Activated CD4-positive, alpha-beta T cell treated with anti-CD3 and anti-CD28 coated beads, Interleukin-2, amount 10 ng/mL, durations not matched to agents 7 days and 5 days (primary cell): ENCODE measurements at places on chromosomes 2 and 18.

DNA sequence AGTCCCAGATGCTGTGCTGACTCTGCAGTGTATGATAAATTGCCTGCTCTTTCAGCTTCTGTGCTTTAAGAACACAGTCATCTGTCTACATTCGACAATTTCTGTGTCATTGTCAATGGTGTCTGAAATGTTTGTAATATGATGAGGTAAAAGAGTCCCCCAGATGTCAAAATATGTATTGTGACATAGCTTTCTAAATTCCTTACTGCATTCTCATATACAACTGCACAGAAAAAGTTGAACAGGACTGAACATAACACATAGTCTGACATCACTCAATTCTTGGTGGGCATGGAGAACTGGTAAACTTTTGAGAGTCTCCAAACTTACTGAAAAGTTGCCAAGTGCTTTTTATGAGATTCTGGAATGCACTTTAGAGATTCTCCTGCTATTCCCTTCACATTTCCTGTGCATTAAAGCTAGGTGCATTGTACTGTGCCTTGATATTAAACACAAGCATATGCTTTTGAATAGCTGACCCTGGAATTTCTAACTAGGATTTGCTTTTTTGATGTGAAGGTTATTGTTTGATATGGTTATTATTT is 48.1 kb upstream of the ARHGAP28 start:
- DNase-seq, result no peak

- no peak for DNase-seq
Observed at GRCh38 chr2:153786016-153786415, 85.7 kb upstream of the GALNT13 start.

DNA sequence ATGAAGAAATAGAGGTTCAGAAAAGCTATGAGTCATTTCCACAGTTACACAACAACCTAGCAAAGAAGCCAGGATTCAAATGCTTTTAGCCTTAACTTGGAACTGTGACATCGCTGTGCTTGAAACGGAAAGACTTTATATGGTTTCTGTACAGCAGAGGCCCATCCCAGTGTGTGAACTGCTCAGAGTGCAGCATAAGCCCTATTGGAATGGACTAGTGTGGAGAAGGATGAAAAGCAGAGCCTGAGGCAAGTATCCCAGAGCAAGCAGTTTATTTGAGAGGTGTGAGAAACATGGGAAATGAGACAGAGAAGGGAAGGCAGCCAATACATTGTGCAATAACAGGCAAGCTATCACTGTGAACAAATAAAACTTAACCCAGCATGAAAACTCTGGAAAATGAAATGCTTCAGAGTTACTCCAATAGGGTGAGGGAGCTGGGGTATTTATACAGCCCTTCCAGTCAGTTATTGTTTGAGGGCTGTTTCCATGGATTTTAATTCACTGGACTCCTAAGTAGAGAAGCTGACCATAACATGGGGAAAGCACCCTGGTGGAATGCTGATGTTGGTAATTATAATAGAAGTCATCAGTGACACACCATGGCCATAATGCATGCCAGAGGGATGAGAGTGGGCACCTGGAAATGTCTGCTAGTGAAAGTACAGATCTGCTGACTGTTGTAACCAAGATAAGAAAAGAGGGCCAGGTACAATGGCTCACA is 254.0 kb upstream of the POU3F3 start:
- DNase-seq, result no peak

- DNase-seq, result no peak
Observed at GRCh38 chr2:95240556-95240955, 33.2 kb downstream of the ZNF892 start.

DNA sequence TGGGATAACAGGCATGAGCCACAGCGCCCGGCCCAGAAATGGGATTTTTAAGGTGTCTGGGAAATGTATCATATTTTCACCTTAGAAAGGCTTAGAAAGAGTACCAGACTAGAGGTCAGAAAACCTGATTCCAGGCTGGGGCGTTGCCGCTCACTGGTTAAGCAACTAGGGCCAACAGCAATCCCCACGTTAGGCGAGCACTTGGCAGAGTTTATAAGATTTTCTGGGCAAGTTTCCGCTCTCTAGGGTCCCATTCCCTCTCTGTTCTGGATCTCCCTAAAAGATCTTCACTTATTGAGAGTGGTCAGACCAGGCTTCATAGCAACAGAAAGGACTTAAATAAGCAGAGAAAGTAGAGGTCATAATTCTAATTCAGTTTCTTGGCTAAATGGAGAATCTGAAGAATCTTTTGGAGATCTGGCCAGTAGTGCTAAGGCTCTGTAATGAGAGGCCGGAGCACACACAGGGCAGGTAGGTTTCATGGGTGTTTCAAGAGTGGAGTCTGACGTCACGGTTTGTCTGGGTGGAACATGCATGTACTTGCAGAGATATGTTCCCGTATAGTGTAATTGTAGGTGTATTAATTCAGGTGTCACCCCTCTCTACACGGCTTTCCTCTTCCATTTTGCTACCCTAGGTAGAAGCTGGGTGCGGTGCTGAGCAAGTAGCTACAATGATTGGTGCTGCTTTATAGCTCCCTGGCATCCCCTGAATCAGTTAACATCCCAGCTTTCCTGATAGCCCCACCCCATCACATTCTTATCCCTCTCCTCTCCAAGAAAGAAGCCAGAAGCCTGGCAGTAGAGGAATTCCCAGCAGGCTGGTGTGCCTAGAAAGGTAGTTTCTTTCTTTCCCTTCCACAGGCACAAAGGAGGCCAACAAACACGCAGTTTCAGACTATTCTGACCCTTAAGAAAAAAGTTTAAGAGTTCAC is 4.4 kb upstream of the SMAD7 start:
- no peak for DNase-seq

- no peak for DNase-seq
Observed at GRCh38 chr18:27861539-27861938, 315.4 kb downstream of the CDH2 start.

- no peak for DNase-seq
Observed at GRCh38 chr2:173734797-173735196, 230.4 kb downstream of the SP3 start.

DNA sequence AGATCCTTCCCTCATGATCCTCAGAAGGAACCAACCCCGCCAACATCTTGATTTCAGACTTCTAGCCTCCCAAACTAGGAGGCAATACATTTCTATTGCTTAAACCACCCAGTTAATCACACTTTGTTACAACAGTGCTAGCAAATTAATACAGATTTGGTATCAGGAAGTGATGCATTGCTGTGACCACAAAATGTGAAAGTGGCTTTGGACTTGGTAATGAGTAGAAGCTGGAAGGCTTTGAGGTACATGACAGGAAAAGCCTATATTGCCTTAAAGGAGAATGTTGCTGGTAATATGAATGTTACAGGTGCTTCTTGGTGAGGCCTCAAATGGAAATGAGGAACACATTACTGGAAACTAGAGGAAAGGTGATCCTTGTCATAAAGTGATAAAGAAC is 260.3 kb downstream of the SATB2 start:
- no peak for DNase-seq

DNA sequence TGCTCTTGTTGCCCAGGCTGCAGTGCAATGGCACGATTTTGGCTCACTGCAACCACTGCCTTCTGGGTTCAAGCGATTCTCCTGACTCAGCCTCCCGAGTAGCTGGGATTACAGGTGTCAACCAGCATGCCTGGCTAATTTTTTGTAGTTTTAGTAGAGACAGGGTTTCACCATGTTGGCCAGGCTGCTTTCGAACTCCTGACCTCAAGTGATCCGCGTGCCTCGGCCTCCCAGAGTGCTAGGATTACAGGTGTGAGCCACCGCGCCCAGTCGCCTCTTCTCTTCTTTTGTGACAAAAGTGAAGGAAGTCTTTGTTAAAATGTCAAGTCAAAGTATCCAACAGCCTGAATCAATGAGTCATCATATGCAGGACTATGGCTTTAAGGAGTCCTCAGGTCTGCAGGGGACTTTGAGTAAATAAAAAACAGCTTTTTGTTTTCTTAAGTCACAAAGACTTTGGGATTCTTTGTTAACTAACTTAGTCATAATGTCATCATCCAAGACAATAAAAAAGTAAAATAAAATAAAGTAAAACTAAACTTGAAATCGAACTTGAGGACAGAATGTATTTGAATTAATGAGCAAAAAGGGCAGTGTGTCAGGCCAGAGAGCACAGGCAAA is 1153.2 kb downstream of the SUCLG1 start:
- DNase-seq, result no peak

DNA sequence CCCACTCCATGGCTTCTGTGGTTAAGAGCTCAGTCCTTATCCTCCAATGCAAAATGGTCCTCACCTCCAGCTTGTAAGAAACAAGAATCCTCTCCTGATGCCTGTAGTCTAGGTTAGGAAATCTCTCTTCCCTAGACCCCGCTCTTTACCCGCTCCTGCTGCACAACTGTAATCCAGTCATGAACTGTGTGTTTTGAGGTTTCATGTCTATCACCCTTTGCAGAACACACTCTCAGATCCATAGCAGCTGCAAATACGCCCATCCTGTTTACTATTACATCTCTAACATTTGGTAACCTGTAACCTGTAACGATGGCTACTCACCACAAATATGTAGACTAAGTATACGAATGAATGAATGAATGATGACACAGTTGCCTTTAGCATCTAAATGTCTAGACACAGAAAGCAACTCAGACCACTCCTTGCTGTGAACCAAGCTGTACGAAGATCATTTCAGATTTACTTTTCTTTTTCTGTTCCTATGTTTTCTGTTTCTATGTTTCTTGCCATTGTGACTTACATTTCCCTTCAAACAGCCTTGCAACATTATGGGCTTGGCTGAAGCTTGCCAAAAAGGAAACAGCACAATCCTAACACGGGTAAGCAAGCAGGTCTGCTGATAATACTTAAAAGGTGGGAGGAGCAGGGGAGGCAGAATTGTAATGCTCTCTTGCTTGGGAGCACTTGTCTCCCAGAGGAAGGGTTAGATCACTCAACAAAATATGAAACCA is 53.7 kb downstream of the EPHA4 start:
- DNase-seq, result peak; percentile 72

DNA sequence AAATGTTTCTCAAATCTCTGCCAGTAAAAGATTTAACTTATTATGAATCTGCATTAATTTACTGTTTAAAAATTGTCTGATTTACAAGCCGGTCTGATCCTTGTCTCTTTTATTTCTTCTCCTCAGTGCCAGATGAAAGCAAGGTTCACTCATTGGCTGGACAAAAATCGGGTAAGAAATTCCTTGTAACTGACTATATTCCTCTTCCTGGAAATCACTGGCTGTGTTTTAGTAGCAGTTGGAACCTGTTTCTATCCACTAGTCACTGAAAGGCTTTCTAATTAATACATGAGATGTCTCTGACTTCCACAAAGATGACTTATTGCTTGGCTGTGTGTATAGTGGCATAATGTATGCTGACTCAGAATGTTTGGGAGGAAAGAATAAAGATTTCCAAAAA is 436.6 kb upstream of the NRP2 start:
- DNase-seq, result no peak

GRCh38 chr2:218860950-218861381 is 1.4 kb downstream of the WNT6 start:
- no peak for DNase-seq

DNA sequence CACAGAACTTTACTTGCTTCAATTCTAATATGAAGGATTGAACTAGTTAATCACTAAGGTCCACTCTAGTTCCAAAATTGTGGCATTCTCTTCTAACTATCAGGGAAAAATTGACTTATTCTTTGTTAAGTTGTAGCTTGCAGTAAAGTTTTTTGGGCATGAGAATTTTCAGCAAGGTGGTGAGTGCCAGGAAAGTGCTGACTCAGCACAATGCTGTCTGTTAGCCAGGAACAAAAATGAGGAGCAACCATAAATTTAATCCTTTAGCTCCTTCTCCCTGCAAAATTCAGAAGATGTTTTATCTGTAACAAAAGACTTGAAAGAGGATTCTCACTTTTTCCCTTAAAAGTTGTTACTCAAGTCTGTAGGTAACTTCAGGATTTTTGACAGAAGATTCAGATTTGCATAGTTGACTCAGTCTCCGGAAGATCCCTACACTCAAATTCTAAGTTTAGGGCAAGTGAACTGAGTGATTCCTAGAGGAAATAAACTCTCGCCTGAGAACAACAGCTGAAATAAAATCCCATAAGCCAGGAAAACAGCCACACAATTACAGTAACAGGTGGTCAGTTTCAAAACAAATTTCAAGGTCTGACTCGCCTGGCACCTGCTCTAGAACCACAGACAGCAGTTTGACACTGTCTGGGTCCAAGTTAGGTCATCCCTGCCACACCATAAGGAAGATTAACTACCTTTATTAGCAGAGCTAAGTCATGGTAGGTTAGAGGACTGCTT is 20.2 kb upstream of the DARS1 start:
- no peak for DNase-seq

- no peak for DNase-seq
Observed at GRCh38 chr18:44789710-44790109, 109.0 kb downstream of the SETBP1 start.

- no peak for DNase-seq
Observed at GRCh38 chr2:241721852-241722251, 12.6 kb upstream of the D2HGDH start.

GRCh38 chr2:205428811-205429210 is 253.5 kb upstream of the NRP2 start:
- DNase-seq, result no peak

GRCh38 chr2:59680863-59681262 is 872.6 kb downstream of the BCL11A start:
- DNase-seq, result no peak

DNA sequence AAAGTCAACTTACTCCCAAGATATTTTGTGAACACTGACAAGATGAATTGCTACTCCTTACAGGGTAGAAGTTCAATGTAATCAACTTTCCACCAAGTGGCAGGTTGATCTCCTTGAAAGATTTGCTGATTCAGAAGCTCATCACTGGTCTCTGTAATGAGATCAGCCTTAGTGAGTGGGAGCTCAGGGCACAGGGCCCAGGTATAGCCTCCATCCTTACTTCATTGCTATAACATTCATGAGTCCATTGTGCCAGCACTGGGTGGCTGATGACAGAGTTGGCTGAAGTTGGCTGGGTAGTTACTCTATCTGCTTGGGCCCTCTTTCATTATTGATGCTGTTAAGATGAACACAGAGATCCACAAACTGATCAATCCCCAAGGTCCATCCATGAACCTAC is 379.0 kb downstream of the IRS1 start:
- no peak for DNase-seq

DNA sequence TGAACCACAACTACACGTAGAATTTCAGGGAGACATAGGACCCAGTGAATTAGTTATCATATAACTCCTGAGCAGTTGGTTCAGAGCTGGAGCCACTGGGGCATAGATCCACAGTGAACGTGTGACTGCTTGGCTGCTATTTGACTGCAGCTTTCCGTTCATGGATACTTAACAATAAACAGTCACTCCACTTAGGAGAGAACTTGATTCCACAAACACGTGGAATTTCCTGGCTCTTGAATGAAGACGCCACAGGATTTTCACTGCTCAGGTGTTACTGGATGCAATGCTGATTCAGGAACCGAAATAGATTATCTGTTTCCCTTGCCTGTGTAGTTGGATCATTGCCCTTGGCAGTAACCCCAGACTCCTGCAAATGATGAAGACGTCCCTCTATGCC is 679.1 kb upstream of the ZEB2 start:
- DNase-seq, result no peak

DNA sequence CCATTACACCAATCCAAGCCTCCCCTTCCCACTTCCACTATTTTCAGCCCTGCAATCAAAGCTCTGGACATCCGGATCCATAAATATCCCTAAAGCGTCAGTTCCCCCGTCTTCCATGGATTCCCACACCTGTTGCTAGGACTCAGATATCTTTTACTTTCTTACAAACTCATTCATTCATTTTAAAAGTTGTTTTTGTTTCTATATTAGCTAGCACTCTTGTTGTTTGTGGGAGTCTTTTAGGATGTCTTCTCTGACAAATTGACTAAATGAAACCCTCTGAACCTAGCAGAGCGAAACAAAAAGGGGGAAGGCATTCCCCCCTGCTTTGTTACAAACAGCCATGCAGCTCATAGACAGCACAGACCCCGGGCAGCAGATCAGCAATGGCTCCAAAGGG is 9.0 kb upstream of the NBAS start:
- no peak for DNase-seq
